SK-N-DZ (cell line): ENCODE measurements at places on chromosomes 4 and X.

DNA sequence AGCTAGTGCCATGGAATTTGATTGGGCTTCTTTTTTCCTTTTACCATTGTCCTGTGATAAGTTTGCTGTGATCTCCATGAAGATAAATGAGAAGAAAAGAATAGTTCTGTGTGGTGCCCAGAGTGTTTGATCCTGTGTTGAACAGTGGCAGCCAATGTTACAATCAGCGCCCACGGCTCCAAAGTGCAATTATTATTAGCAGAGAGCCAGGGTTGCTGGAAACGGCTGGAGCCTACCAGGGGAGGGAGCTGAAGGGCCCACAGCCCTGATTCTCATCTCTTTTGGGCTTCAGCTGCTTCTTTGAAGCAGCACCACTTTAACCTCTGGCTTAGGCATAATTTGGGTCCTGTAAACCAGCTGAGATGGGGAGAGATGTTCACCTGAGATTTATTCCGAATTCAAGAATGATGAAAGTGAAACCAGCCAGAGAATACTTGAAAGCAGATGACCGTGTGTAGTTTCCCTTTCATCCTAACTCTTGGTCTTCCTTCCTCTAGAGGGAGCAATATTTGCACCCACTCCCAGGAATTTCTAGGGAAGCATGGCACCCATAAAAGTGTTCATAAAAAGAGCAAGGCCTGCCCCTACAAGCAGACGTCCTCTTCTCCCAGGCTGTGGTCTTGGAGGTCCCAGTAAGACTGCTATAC is 298.3 kb downstream of the EVC2 start:
- no peak for DNase-seq

DNA sequence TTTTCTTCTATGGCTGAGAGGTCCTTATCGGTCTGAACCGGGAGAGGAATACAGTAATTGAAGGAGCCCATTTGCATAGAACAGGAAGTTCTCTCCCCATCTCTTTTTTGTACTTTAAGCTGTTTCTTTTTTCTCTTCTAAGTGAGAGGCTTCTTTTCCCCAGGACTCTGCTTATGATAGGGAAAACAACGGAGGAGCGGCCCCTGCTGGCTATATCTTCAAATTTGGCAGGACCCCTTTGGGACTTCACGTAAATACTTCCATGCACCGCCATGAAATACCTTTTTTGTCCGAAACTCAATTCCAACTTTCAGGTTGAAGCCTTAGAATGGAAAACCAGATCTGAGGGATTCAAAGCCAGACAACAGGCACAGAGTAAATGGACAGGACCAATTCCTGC is 1153.0 kb upstream of the INTU start:
- no peak for DNase-seq

- no peak for DNase-seq
Observed at GRCh38 chr4:48173056-48173991, 39.3 kb upstream of the TXK start.

DNA sequence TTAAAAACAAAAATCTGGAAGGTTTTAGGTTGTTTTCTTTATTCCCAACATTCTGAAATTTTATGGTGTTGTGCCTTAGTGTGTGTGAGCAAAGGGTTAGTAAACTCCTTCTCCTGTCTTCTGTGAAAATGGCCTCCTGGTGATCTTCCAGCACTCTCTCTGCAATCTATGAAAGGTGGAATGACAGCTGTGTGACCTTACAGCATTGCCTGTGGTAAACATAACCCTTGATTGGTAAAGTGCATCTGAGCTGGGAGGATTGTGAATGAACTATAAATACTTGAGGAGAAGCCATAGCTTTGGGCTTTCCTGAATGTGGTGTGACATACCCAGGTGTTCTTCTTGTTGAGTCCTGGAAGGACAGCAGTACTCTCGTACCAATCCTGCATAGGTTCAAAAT is 10.0 kb downstream of the ART3 start:
- DNase-seq, result no peak

DNA sequence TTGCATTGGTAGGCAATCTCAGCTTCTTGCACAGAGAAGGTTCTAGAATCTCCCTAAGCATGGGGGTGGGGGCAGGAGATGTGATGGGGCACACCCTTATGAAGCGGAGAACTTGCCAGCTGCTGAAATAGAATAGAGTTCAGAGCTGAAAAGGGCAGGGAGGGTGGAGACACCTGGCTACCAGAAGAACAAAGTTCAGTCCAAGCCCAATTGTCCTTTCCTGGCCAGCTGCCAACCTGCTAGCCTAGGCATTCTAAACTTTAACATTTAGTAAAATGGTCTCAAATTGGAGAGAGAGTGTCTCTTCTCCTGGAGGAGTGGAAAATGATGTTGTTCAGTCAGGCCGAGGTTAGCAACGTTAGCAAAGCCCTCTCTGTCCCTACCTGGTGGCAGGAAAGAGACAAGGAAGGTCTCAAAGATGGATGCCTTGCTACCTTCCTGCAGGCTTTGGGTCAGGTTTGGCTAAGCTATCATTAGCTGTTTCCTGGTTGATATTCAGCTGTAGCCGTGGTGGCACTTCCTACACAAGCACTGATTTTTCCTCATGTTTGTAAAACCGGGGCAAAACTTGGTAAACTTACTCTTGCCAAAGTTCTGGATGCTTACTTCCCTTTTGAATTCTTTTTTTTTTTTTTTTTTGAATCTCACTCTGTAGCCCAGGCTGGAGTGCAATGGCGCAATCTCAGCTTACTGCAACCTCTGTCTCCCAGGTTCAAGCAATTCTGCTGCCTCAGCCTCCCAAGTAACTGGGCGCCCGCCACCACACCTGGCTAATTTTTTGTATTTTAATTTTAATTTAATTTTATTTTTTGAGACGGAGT is 34.7 kb upstream of the NYX start:
- DNase-seq, result no peak

DNA sequence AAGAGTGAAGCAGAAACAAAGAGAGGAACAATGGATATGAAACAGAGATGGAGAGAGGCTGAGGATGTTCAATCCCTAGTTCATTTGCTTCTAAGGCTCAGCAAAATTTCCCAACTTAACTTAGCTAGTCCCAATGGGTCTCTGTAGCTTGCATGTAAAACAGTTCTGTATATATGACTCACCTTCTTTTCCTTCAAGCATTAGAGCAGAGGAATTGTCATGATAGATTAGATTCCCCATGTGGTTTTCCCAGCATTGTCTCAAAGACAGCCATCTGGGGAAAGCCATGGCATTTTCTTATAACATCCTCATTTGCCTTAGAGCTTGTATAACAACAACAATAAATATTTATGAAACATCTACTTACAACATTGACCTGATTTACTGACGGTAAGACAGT is 93.9 kb upstream of the GATB start:
- DNase-seq, result no peak

DNA sequence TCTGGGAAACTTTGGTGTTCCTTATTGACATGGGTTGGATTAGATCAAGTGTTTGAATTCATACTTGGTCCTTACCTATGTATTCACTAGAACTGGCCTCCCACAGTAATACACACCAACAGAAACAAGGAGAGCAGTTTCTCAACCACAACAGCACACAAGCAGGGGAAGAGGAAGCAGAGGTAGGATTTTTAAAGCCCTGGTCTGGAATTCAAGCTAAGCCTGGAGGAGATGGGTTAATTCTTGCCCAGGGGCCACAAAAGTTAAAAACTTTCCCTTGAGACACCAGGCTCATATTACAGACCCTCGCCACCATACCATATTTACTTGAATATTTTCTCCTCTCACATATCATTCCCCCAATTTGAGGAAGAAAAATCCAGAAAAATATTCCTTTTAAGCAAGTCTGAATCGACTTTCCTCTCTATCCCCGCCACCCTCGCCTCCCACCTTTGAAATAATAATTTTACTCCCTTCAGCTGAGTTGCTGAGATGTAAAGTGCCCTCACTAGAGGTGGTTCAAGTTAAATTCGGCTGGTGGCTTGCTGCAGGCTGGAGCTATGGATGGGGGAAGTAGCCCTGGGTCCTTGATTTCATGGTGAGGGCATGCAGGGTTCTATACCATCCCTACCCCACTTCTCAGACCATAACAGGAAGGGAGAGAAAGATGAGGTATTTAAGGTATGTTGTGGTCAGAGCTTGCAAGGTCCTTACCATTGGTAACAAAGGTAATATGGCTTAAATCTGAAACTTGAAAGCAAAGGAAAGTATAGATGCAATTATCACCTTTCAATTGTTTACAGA is 440.2 kb downstream of the INPP4B start:
- DNase-seq, result peak; percentile 1

DNA sequence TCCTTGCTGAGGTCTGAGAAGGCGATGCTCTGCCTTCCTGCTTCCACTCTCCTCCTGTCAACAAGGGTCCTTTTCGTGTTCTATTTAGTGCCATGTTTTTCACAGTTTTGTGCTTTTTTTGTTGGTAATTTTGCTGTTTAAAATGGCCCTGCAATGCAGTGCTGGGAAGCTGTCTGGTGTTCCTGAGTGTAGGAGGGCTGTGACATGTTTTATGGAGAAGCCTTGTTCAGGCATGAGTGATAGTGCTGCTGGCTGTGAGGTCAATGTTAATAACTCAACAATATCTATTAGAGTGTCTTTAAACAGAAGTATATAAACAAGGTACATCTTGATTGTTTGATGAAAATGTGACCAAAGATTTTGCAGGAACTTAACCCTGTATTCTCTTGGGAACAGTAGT is 27.6 kb downstream of the CLCN4 start:
- DNase-seq, result no peak

- peak; percentile 83 for DNase-seq
Observed at GRCh38 chr4:153127760-153128494, 76.3 kb upstream of the TRIM2 start.

DNA sequence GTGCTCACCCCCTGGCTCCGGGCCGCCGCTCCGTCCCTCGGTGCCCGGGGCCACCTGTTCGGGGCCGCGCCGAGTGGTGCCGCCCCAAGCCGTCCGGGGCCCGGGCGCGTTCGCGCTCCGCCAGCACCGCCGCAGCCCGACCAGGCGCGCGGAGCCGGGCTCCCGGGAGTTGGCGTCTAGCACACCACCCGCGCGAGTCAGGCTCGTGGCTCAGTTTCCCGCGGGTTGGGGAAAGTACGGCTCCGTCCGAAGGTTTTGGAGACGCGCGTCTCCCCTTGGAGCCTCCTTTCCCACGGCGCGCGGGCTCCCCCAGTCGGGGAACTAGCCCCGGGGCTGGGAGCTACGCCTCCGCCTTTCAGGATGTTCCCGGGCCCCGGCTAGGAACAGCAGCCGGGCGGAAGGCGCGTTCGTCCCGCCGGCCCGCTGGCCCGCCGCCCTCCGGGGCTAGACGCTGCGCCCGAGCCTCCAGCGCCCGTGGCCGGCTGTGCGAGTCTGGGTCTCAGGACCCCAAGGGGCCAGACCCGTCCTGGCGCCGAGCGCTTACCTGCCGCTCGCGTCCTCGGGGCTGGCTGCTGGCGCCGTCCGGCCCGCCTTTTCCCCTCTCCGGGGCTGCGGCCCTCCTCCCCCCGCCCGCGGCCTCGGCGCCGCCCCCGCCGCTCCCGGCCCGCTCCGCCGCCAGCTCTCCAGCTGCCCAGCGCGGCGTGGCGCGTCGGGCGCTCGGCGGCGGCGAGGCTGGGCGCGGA is at the start of gene ADGRG2:
TSS of gene ADGRG2 (minus strand) at position 571 of the 743 bp plus-strand sequence. CDS start 53,634 bp downstream, outside the sequence.
- peak; percentile 1 for DNase-seq

DNA sequence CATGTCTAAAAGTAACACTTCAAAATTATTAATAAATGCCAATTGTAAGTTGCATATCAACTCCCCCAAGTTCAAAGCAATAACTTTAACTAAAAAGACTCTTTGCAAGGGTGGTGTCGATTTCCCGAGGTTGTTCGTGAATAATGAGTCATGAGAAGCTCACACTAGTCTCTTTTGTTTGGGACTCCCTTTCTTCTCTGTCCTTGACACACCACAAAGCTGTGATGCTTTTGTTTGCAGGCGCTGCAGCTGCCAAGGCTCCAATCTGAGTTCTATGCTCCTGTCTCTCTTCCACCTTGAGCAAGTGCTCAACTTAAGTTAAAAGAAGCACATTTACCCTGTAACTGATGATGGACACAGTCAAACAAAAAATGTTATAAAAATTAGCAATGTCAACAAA is 65.9 kb downstream of the FAT1 start:
- no peak for DNase-seq

GRCh38 chr4:122450847-122451246 is 5.7 kb downstream of the IL2 start:
- no peak for DNase-seq
